ELR (cell line): ENCODE measurements at places on chromosomes 2 and 18.

- DNase-seq, result no peak
Observed at GRCh38 chr2:158795195-158795924, at the start of gene DAPL1. Gene DAPL1 (plus strand): TSS chr2:158795317. CDS start chr2:158795373, 56 bp downstream.

DNA sequence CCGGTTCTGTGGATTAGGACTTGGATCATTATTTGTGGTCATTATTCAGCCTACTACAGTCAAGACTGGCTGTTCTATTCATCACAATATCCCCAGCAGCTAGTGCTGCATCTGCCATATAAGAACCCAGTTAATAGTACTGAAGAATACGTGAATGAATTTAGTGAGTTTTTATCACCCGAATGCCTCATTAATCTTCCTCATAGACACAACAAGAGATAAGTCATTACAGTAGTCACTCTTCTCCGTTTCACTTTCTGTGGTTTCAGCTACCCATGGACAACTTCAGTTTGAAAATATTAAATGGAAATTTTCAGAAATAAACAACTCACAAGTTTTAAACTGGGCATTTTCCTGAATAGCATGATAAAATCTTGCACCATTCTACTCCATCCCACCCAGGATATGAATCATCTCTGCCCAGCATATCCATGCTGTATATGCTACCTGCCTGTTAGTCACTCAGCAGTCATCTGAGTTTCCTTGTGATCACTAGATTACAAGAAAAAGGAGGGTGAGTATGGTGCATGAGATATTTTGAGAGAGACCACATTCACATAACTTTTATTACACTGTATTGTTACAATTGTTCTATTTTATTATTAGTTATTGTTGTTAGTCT, 363.7 kb upstream of the CHAC2 start:
- peak; percentile 97 for DNase-seq

GRCh38 chr18:69659142-69659651, 258.5 kb downstream of the DOK6 start:
- DNase-seq, result no peak

GRCh38 chr2:165185633-165186032, 18.2 kb downstream of the SCN3A start:
- no peak for DNase-seq

- no peak for DNase-seq
Observed at GRCh38 chr18:37779220-37779619, 213.6 kb upstream of the CELF4 start.

- DNase-seq, result peak; percentile 12
Observed at GRCh38 chr2:55269645-55269990, 587 bp upstream of the MTIF2 start.

DNA sequence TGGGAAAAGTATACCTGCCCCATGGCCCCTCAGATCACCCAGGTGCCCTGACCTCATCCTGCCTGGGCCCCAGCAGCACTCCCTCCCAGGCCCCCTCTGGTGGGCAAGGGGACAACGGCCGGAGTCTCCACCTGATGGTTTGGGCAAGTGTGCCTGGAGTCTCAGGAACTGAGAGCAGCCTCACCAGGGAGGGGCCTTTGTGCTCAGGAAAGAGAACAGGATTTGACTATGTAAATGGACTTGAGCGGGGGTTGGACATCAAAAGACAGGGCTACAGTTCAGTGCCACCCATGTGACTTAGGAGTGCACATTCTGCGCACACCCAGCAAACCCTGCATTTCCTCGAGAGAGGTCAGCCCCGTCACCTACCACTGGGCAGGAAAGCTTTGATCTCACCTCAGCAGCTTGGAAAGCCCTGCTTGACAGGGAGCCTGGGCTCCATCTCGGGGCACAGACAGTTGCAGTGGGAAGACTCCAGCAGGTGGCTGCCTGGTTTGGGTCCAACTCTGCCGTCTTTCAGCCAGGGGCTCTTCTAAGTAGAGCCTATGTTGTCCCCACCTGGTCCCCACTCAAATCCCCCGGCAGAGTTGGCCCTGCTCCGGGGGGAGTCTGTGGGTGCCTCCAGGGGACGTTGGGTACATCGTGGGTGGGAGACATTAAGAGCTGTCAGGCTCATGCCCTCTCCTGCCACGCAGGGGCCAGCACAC, 3.3 kb downstream of the INPP5D start:
- no peak for DNase-seq

- DNase-seq, result no peak
Observed at GRCh38 chr2:27071990-27072830, 756 bp upstream of the OST4 start.

GRCh38 chr2:42663828-42664227, 95.4 kb downstream of the MTA3 start:
- DNase-seq, result no peak

DNA sequence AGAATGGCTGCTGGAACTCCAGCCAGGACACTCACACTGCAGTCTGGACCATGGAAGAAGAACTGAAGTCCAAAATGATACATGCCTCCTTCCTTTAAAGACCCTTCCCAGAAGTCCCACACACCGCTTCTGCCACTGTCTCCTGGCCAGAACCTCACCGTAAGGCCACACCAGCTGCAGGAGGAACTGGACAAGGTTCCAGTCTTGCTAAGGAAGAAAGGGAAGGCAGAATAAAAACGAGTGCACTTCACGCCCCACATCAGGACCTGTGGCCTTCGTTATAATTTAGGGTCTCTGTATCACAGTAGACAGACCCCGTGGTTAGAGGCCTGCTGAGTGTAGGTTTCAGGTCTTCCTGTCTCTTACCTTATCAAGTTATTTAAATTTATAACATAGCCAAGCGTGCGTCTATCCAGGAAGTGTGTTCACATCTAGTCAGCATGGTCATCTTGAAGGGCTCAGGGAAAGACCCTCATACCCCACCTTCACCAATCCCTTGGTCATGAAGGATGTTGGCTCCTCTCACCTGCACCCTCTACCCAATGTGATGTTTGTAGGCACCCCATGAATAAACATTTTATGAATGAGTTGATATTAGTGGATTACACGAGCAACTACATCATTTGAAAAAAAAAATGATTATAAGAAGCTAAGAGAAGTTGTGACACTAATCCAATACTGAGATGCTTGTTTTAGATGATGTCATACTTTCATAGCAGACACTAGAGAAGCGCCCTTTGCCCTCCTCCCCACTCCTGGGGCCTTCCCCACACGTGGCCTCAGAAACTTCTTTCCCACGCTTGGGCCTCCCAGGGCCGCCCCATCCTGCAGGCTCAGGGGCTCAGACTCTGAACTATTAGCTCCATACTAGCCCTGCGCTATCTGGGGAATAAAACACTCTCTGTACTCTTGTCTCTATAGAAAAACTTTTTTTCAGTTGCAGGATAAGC, 157.6 kb downstream of the FAM210A start:
- DNase-seq, result no peak

DNA sequence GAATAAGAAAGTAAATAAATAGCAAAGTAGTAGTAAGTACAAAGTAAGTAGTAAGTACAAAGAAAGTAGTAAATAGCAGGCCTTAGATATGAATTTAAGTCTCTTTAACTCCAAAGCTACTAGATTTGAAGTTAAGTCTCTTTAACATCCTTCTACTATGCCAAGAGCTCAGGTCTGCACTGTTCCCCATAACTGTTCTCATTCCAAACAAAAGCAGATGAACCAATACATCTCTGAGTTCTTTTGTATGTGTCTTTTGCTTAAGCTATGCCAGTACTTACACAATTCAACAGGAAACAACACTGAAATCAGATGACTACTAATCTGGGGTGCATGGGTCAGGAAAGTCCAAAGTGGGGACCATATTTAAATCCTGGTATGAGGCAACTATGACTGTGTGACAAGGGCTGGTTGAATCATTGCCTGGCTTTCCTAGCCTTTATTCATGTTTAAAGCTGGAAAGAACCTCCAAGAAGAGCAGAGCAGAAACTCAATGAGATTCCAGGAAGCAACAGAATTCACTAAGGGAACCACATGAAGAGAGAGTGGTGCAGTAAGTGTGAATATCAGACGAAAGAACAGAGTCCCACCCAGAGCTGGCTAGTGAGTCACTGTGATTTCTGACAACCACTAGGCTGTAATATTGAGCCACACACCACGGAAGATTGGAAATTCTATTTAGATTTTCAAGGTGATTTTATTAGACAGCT, 51.0 kb upstream of the CYP26B1 start:
- peak; percentile 51 for DNase-seq

GRCh38 chr2:191023235-191023679, 9.3 kb upstream of the STAT1 start:
- DNase-seq, result no peak

- no peak for DNase-seq
Observed at GRCh38 chr2:179654806-179655205, 206.6 kb downstream of the ZNF385B start.

GRCh38 chr2:171878481-171878993, 15.5 kb downstream of the SLC25A12 start:
- DNase-seq, result peak; percentile 8

- peak; percentile 66 for DNase-seq
Observed at GRCh38 chr2:246489-247144, 17.2 kb downstream of the SH3YL1 start.

DNA sequence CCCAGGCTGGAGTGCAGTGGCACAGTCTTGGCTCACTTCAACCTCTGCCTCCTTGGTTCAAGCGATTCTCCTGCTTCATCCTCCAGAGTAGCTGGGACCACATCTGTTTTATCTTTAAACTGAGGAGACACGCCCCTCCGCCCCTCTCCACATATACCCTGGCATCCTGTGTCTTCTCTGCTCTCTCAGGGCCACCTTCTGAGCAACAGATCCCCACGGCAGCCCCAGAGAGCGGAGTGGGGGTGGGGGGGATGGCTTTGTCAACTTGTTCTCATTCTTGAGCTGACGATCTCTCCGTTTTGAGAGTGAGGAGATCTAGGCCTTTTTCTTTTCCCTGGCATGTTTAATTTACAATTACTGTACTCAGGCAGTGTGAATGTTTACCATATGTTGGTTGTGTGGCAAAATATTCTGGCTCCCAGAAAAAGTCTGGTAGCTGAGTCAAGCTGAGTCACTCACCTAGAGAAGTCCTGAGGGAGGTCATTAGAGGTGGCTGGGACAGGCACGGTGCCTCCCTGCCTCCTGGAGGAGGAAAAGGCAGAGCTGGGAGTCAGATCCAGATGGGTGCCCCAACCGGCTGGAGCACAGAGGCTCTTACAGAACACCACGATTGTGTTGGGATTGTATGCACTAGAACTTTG, 19.5 kb upstream of the ID2 start:
- DNase-seq, result peak; percentile 90

DNA sequence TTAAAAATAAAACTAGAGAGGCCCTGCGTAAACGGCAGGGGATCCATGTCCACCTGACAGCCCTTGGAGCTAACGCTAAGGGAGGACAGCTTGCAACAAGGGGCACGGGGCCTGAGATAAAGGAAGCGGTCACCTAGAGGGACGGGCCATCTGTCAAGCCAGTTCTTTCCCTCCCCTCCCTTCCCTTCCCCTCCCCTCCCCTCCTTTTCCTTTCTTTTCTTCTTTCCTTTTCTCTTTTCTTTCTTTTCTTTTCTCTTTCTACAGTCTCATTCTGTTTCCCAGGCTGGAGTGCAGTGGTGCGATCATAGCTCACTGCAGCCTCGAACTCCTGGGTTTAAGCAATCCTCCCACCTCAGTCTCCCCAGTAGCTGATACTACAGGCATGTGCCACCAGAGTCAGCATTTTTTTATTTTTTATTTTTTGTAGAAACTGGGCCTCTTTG, 34.5 kb upstream of the CTAGE1 start:
- no peak for DNase-seq

DNA sequence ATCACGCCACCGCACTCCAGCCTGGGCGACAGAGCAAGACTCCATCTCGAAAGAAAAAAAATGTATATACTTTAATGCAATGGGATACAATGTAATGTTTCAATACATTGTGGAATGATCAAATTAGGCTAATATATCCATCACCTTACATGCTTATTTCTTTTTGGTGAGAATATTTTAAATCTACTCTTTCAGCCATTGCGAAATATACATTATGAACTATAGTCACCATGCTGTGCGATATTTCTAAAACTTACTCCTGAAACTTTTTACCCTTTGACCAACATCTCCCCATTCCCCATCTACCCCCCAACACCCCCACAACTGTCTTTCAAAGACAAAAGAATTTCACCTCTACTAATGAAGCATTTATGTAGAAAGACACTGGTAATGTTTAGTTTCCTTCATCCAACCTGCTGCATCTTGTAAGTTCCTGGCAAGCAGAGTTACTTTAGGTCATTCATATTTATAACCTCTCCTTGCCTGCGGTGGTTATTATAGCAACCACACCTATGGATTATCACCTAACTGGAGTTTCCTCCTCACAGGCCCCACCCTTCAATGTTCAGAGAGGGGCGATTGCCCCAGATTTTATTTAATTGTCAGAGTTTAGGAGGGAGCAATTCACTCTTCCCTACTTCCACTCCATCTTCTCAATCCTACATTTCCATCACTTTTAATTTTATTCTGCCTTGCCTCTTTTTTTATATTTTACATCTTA, 1.2 kb upstream of the ME2 start:
- no peak for DNase-seq

DNA sequence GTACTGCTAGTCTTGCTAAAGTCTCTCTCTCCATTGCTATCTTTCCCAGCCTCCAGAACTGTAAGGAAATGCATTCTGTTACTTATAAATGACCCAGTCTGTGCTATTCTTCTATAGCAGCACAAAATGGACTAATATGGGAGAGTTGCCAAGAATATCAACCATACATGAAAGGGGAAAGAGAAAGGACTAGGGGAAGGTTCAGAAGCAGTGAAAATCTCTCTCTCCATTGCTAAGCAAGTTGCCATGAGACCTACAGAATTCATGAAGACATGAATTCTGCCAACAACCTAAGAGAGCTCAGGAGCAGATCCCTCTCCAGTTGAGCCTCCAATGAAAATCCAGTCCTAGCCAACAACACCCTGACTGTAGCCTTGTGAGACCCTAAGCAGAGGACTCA, 3.6 kb upstream of the TRABD2A start:
- DNase-seq, result no peak

DNA sequence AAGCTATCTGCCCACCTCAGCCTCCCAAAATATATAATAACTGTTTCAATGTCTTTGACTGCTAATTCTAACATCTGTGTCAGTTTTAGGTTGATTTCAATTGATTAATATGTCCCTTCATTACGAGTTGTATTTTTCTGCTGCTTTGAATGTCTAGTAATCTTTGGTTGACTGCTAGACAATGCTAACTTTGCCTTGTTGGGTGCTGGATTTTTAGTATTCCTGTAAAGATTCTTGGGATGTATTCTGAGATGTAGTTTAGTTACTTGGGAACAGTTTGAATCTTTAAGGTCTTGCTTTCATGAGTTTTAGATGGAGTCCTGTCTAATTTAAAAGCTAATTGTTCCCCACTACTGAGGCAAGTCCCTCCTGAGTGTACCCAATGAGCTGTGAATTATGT, 114.4 kb downstream of the TFCP2L1 start:
- no peak for DNase-seq

DNA sequence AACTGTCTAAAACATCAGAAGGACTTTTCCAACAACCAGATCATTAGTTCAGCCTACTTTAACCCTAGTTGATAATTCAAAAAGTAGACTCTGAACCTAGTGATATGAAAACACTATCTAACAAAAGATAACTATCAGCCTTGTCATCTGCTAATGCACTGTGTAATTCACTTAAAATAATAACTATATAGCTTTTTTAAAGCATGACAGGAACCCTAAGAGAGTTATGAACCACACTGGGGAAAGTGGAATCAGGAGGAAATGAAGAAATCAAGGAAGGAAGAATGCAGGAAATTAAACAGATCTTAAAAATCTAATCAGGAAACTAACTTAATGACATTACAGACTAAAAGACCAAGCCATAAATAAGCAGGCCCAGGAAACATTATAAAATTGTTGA, 9.0 kb downstream of the B4GALT6 start:
- no peak for DNase-seq
